ENCODE measurements at places on chromosomes 12 and 14.
A peak's percentile ranks its signal among the peaks of the same experiment; 100 is the strongest.

DNA sequence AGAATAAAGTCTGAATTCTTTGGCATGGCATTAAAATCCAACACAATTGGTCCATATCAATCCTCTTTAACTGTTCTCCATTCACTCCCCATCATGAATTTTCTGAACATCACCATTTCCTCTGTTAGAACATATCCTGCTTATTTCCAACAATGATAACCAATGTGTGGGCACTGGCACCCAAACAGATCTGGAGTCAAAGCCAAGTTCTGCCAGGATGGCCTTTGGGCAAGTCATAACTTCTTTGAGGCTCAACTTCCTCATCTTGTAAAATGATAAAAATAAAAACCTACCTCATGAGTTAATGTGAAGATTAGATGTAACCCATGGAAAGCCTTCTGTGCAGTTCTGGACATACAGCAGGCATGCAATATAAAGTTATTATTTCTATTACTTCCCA lies 12.5 kb downstream of the PAWR start:
- no peak for DNase-seq

DNA sequence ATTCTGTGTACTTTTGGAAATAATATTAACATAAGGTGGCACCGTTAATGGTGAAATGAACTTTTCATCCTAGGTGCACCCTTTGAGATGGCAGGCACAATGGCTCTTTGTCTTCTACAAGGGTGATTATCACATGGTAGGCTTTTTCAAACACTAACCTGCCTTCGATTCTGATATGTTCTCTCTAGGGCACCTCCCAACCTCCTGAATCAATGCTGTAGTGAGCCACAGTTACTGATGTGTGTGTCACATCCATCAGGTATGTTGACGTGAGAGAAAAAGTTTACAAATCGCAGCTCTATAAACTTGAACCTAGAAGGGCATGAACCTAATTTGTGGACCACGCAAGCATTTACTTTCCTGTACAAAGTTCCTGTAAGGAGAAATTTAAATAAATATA lies 25.4 kb downstream of the PDE3A start:
- DNase-seq: no peak

GRCh38 chr12:39272871-39273655 lies 169.9 kb downstream of the KIF21A start:
- no peak for DNase-seq

DNA sequence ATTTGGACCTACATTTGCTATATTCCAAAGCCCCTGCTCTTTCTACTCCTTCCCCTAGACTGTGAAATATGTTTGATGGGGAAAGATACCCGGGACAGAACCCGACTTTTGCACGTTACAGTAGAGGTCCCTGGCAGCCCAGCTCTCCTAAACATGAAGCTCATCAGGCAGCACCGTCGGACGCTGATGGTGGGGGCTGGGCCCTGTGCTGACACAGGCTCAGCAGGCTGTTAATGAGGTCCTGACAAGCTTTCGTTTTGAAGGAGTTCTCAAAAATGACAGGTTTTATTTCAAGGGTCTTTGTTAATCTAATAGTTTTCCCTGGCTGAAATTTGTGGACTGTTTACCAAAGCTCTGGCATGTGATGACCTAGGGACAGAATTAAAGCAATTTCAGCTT lies 102.3 kb downstream of the SLC25A47 start:
- no peak for DNase-seq

GRCh38 chr12:93689076-93689834 lies 12.1 kb downstream of the CRADD start:
- DNase-seq: no peak

GRCh38 chr14:72439707-72440106 lies 454.2 kb downstream of the DPF3 start:
- no peak for DNase-seq

DNA sequence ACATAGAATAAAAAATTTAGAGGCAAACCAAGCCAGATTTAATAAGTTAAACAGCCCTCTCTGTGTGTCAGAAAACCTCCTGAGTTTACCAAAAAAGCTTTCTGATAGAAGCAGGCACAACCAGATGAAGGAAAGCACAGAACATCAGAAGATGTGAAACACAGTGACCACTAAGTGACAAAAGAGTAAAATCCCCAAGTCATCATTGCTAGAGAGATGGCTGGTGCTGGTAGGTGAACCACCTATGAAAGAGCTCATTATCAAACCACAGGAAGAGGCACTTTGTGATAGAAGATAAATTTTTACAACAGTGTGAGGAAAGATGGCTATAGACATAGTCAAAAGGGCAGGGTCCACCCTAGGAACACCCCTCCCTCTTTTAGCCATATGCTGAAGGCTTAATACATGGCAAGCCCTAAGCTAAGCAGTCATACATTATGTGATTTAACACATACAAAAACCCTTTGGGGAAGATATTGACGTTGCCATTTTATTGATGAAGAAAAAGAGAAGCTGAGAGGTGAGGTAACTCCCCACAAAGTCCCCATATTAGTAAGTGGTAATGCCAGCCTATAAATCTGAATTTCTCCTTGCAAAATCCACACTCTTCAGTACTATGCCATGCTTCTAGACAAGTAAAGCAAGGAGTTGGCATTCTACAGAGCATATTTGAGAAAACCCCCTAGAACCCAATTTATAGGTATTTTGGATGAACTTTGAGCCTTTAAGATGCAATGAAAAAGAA lies 449.9 kb downstream of the LRIG3 start:
- no peak for DNase-seq

DNA sequence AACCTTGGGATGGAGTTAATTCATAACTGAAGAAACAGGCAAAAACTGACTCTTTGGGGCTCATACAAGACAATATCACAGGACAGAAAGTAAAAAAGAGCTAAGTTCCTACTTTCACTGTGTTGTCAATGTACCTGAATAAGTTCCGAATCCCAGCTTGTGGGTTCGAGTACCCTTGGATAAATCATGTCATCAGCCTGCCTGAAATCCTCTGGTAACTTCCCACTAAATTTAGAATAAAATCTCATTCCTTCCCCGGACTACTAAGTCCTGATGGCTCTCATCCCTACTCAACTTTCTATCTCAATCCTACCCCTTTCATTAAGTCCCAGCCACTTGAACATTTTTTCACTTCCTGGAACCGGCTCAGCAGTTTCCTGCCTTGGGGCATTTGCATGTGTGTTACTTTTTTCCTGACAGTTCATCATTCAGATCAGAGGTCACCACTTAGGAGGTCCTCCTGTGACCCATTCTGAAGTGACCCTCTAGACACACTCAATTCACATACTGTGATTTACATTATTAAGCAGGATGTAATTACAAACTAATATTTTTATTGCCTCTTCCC lies 12.7 kb downstream of the ERP29 start:
- no peak for DNase-seq

DNA sequence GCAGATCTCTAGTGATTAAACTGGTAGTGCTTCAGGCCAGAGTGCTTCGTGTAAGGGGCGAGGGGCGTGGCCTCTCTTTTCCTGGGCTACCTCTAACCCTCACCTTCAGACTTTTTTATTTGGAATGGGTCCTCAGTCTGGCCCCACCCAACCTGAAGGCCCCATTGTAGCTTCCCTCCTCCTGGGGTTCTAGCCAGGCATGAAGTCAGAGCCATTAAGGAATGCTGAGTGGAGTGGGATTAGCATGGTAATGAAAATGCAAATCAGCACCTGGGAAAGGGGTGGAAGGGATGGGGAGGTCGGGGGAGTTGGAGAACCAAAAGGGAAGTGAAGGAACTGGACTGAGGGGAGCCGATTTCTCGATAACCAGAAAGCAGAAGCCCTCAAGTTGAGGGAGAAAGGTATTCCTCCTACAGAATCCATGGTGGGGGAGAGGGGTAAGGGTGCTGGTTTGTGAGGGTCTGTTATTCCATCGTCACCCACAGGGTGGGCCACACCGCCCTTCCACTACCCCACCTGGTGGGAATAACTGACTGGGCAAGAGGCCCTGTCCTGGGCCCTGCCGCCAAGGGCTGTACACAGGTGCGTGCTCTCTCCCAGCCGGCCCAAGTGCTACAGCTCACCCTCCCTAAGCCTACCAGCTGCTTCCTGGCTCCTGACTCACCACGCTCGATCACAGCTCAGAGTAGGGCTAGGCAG lies 14.1 kb downstream of the ZFHX2 start:
- DNase-seq: no peak

- no peak for DNase-seq
These were observed 48.1 kb downstream of the TPCN1 start for GRCh38 chr12:113269257-113269943.

- DNase-seq: no peak
These were observed 40.0 kb downstream of the PTPN11 start for GRCh38 chr12:112458751-112459150.

- no peak for DNase-seq
These were observed 39.1 kb upstream of the LGR5 start for GRCh38 chr12:71400481-71400880.

DNA sequence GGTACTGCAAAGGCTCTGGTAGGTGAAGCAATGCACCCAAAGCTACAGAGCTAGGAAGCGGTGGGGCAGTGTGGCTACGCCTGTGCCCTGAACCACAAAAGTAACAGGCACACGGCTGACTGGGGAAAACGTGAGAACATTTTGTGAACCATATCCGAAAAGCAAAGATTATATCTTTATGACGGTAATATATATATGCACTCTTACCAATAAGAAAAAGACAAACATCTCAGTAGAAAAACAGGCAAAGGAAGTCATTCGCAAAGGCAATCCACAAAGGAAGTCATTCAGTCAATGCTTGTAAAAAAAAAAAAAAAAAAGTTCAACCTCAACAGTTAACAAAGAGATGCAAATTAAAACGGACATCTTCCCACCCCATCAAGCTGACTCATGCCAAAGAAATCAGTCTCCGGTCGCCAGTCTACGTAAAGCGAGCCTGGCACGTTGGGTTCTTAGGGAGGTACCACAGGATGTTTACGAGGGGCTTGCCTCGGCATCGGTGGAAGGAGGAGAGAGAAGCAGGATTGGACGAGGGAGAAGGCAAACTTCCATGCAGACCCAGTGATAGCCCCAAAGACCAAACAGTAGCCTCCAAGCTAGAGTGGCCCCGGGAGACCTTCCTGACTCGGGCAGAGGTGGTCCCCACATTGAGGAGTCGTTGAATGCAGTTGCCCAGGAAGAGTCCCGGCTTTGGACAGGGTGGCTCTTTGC lies 39.4 kb upstream of the PPP2R5C start:
- no peak for DNase-seq

GRCh38 chr12:41970744-41971143 lies 173.9 kb downstream of the GXYLT1 start:
- no peak for DNase-seq

DNA sequence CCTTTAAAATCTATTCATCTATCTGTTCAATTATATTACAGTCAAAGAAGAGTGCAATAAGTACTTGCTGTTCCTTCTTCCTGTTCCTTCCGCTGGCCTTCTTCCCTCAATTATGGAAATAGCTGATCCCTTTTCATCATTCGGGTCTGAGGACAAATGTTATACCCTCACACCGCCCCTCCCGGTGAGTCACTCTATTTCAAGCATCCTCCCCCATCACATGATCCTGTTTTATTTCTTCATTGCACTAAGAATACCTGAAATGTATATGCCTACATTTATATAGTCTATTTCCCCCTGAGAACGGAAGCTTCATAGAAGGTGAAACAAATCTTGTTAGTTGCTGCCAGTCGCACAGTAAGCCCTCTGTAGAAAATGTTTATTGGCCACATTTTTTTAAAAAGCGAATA lies 2.5 kb downstream of the SLC38A1 start:
- peak; percentile 23 for DNase-seq

- DNase-seq: no peak
These were observed 20.2 kb downstream of the ATP2A2 start for GRCh38 chr12:110301065-110301806.

GRCh38 chr14:105313381-105314286 lies 914 bp upstream of the PACS2 start:
- DNase-seq: no peak

DNA sequence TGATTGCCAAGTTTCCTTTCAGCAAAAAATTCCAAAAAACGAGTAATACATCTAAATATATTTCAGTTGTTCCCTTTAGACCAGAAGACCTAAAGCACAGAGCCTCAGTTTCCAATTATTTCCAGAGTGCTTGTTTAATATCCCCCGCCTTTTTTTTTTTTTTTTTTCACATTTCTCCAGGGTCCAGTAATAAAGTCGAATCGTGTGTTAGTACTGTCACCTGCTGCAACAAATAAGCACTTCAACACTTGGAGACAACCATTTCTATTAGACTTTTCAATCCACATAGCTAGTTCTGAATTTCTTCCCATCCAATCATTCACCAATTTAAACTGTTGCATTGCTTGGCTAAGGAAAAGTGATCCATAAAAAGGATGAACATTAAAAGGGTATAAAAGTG lies 13.6 kb downstream of the PDE6H start:
- no peak for DNase-seq

DNA sequence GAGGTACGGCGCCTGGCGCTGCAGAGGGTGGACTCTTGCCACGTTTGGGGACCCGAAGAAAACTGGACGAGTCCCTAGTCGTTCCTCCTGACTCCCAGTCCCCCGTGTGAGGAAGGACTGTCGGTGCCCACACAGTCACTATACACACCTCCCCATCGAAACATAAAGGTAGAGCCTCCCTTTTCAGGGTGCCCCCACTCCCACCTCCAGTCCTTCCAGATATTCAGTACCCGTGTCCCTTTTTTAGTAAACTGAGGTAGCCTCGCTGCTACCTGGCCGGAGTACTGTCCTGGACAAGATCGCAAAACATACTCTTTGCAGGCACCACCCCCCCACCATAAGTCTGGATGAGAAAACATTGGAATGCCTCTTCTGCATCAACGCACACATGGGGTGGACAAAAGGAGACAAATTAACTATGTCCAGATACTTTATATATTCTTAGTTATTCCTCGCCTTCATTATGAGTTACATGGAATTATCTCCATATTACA lies 610 bp upstream of the KMT2D start:
- no peak for DNase-seq

DNA sequence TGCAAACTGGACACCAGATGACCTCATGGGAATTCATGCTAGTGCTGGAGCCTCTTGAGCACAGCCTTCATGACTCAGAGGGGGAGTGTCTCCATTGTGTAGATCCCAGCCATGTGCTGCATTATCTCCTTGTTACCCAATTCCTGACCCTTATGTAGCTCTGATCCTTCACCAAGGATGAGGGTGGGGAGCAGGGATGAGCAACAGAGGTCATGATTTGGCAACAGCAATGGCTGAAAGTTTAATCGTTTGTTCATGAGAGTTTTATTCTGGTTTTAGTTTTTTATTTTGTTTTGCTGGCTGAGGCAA lies 9.5 kb upstream of the BDKRB1 start:
- no peak for DNase-seq

DNA sequence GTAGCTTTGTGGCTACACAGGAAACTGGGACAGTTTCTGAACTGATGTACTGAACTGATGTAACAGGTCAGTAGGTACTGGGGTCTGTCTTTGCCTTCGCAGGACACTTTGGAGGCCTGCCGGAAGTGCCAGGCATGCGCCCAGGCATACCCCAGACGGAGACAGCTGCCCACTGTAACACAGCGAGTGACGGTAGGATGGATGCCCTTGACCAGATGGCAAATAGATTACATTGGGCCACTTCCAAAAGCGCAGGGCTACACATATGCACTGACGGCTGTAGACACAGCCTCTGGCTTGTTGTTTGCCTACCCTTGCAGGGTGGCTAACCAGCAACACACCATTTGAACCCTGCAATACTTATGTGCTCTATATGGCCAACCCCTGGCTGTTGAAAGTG lies 94.1 kb upstream of the TMPO start:
- DNase-seq: no peak
